ENCODE measurements at places on chromosomes 16 and 17.

DNA sequence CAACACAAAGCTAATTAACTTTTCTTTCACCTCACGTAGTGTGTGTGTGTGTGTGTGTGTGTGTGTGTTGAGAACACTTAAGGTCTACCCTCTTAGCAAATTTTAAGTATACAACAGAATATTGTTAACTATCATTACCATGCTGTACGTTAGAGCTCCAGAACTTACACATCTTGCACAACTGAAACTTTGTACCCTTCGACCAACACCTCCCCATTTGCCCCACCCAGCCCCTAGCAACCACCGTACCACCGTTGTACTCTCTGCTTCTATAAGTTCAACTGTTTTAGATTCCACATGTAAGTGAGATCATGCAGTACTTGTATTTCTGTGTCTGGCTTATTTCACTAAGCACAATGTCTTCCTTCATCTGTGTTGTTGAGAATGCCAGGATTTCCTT lies 28.1 kb upstream of the MLYCD start:
- DNase-seq = no peak

- no peak for DNase-seq
These were observed 2.0 kb downstream of the DNASE1L2 start for GRCh38 chr16:2238150-2238837.

- peak; percentile 80 for DNase-seq
These were observed at the start of gene ANKRD13B for GRCh38 chr17:29592850-29593551. Gene ANKRD13B (plus strand): TSS chr17:29593132. CDS start chr17:29593622, 490 bp downstream.

GRCh38 chr17:78784352-78784751 lies 2.3 kb upstream of the CYTH1 start:
- DNase-seq = no peak

DNA sequence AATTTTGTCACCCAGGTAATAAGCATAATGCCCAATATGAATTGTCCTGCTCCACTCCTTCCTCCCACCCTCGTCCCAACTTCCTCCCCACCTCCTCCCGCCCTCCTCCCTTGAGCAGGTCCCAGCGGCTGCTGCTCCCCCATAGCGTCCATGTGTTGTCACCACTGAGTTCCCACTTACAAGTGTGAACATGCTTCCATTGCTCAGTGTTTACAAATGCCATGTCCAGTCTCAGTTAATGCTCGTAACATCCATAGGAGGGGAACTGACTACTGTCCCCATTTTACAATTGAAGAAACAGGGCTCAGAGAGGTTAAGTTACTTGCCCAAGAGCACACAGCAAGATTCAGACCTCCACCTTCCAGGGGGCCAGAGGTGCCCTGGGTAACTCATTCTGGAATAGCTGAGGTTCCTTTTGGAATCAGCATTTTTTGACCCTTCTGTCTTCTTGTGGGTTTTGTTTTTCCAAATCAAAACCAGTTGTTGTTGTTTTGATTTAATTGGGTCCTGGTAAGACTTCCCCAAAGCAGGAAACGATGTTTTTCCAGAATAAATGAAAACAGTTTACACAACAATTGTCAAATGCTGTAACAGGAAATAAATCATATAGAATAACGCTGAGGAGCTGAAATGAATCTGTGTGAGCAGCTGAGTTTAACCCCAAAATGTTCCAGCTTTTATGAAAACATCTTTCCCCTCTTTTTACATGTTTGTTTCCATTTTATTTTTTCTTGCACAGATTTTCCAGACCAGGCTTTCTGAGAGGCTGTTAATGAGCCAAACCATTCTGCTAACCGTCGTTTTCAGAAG lies 73.9 kb downstream of the ZDHHC7 start:
- no peak for DNase-seq

- no peak for DNase-seq
These were observed 7.7 kb upstream of the ARHGAP23 start for GRCh38 chr17:38420518-38420917.

DNA sequence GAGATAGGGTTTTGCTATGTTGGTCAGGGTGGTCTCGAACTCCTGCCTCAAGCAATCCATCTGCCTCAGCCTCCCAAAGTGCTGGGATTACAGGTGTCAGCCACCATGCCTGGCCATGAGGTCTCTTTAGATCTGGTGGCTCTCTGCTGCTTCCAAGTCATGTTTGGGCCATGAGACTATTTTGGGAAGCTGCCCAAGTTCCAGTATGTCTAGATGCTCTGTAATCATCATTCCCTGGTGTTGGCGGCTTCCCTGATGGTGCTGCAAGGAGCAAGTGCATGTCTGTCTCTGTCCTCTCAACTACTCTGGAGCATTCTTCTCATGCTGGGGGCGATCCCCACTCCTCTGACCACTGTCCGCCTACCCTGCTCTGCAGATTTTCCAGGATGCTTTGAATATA lies 6.4 kb upstream of the ODF4 start:
- DNase-seq = no peak

DNA sequence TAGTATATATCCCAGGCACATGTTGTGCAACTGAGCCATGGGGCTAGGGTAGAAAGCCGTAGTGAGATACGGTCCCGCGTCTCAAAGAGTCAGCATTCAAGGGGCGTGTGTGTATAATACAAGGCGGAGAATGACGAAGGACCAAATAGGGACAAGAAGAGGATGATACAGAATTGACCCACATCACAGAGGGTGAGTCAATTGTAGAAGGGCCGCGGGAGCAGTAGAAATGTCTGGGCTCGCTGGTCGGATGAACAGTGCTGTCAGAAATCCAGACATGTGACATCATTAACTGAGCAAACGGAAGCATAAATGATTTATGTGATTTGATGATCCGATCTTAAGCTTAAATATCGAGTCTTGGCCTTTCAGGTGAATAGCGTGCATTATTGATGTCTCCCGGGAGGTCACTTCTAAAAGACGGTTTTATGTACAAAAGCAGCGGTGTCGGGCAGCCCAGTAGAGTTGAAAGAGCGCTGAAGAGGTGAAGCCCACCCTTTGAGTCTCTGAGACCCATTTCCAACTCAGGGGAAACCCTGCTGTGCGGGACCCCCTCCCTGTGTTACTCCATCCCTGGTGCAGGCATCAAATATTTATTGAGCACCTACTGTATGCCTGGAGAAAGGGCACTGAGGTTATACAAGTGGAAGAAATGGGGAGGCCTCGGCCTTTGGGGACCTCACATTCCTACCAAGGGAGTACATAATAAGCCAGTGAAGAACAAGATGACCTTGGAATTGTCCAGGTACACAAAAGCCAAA lies 45.1 kb downstream of the ATP2C2 start:
- no peak for DNase-seq

DNA sequence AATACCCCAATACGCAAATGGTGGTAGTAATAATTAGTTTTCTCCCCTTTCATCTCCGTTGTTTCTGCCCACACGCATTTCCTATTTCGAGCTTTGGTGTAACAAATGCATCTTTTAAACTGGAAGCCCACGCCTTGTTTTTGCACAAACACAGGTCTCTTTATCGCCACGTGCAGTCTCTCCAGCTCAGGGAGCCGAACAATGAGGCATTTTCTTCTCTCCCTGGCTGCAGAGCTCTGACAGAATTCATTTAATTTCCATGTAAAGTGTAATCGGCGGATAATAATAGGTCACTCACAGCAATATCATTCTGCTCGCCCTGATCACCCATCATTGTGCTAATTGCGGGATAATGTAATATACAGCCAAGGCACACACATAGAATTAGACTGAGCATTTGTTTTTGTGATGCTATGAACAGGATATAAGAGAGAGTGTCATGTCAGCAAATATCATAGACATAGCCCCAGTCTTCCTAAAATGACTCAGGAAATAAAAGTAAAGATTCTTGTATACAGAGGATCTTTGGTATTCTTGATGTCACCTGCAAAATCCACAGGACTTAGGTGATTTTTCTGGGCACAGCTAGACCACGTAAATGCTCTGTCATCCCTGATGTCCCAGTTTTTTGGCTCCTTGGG lies 452.6 kb upstream of the CDH11 start:
- DNase-seq = no peak
